Stimulated activated CD4-positive, alpha-beta T cell treated with anti-CD3 and anti-CD28 coated beads, Interleukin-1b, Interleukin-23, amount 100 ng/mL, for 1 hour (primary cell): ENCODE measurements at places on chromosomes 5 and 9.

- no peak for DNase-seq
Observed at GRCh38 chr9:122080986-122081385, 12.1 kb downstream of the TTLL11 start.

DNA sequence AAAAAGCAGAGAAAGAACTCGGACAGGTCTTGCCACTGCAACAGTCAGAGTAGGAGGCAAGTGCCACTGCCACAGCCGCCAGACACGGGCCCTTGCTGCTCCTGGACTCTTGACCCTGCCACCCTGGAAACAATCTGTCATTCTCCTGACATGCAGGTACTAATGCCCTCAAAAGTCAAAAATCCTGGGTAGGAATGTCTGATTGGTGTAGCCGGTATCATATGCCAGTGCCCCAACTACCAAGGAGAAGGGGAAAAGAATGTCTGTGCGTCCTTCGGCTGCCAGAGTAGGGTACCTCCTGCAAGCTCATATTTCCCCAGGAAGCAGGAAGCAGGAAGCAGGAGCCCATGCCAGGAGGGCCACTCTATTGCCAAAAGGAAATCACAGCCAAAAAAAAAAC, 30.5 kb upstream of the F2RL1 start:
- DNase-seq, result no peak

DNA sequence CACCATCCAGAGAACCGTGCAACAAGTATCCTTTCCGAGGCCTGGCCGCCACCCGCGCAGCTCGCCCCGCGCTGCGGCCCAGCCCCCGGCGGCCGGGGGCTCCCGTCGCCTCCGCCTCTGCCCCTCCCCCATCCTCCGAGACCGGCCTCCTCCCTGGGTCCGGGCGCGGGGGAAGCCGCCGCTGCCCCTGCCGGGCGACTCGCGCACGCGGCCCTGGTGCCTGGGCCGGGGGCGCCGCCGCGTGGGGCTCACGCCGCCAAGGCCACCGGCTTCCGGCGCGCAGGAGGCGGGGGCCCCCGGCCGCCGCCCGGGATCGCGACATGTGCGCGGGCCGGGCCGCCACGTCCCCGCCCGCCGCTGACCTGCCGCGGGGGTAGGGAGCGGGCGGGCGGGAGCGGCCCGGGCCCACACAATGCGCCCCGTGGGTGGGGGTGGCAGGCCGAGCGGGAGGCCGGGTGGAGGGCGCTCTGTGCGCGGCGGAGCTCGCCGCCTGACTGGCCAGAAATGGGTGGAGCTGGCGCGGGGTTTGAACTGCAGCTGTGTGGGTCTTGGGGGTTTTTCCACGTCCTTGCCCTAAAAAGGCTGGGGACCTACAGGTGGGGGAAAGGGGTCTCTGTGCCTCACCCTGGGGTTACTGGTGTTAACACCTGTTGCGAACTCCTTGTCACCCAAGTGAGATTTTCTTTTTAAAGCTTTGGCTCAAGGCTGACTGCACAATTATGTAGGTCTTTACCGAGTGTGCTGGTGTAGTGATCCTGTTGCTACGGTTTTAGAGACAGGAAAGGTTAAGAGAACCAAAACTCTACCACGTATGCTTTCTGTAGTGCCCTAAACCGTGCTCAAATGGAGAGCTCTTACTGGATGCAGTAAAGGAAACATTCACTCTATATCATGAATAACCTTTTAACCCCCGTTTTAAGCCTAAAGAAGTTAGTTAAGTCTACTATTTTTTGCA, 32.3 kb downstream of the TNPO1 start:
- DNase-seq, result peak; percentile 3

DNA sequence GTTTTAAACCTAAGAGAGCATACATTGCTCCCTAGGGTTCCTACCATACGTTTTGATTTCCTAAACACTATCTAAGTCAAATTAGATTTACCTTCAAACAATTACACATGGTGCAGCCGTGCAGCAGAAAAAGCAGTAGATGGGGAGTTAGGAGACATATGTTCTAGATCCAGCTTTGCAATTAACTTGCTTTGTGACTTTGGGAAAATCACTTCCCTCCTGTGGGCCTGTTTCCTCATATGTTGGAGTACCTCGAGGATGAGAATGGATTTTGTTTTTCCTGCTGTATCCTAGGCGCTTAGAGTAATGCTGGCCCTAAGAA, 711 bp downstream of the MRPL50 start:
- no peak for DNase-seq

DNA sequence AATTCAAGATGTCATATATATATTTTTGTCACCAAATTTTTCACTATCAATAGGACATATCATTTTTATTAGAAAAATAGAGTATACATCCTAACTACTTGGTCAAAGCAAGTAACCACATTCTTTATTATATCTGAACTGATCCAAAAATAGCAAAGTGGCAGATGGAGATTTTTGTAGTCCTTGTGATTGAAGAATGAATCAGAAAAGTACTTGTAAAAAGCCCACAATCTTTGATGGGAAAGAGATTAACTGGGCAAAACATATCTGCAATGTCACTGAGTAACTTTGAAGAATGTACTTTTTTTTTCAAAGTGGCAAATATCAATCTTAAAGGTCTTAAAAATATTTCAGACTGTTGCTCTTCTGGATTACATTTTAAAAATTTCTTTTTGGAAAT, 1040.6 kb upstream of the SEMA6A start:
- DNase-seq, result no peak

- DNase-seq, result no peak
Observed at GRCh38 chr5:93724791-93725190, 16.6 kb downstream of the POU5F2 start.

DNA sequence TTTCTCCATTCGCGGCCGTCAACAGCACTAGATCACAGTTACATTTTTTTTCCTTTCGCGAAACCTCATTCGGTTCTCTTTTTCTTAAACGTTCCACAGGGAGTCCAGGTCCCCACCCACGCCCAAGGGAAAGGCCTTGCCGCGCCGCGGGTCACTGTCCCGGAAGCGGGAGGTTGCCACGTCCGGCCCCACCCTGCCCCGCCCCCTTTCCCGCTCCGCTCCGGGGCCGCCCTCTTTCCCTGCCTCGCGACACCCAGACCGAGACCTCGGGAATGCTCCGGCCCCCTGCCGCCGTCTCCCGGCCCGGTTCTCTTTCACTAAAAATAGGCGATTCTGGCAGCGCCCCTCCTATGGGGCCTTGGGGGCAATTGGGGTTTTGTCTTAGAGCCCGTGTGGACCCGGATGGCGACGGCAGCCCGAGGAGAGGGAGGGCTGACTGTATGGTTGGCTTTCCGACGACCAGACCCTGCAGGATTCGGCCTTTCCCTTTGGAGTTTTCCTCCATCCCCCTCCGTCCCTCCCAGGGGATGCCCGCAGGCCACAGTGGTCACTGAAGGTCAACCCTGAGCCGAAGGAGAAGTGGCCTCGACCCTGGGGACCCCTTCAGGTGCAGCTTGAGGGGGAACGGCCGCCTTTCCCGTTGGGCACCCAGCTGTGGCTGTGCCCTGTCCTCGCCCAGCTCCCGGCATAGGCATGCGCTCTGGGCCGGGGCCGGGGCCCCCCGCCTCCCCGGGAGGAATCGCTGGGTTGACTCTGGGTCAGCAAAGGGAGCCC, 2.8 kb upstream of the RACK1 start:
- DNase-seq, result peak; percentile 46

- DNase-seq, result no peak
Observed at GRCh38 chr5:20536813-20537212, 548.8 kb upstream of the CDH18 start.

GRCh38 chr5:72337159-72337558, 17.0 kb downstream of the PTCD2 start:
- no peak for DNase-seq

DNA sequence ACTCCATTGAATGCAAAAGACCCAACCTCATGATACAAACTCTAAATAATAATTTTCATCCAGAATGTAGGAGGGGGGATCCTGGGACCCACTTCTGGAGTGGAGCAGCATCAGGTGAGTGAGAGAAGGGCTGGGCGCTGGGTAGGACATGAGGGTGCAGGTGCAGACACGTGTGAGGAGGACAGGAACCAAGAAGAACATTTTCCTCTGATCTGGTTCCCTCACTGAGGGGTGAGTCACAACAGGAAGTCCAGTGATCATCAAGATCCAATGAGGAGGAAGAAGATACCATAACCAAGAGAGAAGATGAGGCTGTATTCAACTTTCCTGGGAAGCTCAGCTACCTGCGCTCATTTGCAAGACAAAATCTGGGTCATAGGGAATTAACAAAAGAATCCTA, 57.4 kb downstream of the SFXN1 start:
- no peak for DNase-seq

DNA sequence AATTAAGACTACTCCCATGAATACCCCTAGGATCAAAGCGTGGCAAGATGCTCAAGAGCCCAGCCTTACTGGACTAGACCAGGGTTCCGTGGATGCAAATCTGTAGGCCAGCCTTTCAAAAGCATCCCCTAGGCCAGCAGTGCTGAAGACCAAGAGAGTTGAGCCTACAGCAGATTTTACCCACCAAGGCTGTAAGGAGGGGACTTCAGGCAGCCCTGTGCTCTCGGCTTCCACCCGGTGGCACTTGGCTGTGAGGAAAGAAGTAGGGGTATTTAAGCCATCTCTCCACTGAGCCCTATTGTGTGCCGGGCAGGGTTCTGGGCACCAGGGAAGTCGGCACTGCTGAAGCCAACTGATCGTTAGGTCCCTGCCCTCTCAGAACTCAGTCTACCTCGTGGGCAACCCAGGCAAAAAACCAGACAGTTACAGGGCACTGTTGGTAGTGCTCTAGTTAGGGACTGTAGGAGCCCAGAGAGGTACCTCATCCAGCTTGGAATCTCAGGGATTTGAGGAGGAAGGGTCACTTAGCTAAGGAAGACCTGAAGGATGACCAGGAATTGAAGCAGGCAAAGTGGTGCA, 25.5 kb downstream of the TCF7 start:
- no peak for DNase-seq

GRCh38 chr5:9344751-9345240, 201.1 kb downstream of the SEMA5A start:
- no peak for DNase-seq

- DNase-seq, result no peak
Observed at GRCh38 chr9:134326724-134327601, 708 bp downstream of the RXRA start.

- no peak for DNase-seq
Observed at GRCh38 chr9:12368569-12368968, 324.6 kb upstream of the TYRP1 start.

DNA sequence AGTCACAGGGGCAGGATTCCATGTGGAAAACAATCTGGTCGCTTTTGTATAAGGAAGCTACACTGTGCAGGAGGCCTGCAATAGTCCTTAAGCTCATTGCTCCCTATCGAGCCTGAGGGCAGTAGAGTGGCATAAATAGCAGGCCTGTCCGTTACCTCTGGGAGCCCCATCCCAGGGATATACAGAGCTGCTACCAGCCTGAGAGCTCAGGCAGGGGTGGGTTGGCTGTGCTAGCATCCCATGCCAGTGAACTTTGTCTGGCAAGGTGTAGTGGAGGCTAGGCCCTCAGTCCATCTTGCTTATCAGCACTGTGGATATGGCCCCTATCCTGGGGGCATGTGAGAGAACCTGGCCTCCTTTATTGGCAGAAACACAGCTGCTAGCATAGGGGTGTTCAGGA, 47.7 kb downstream of the SLCO6A1 start:
- DNase-seq, result no peak

DNA sequence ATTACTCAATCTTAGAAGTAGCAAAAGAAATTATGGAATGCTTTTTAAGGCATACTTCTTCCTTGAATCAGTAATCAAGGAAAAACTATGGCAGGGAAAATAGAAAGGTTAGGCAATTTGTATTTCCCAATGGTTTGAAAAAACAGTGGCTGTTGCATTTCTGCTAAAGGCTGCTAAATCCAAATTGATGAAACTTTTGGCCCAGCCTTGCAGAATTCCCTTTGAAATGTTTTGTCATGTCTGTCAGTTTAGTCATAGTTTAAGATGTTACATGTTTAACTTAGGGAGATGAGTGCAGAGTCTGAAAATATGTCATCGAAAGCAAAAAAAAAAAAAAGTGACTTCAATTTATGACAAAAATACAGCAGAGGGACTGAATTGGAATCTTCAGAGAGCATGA, 878.9 kb upstream of the WWC1 start:
- no peak for DNase-seq

- DNase-seq, result no peak
Observed at GRCh38 chr5:8068078-8068477, 199.1 kb downstream of the MTRR start.
